ENCODE measurements at places on chromosomes 12 and 14.

DNA sequence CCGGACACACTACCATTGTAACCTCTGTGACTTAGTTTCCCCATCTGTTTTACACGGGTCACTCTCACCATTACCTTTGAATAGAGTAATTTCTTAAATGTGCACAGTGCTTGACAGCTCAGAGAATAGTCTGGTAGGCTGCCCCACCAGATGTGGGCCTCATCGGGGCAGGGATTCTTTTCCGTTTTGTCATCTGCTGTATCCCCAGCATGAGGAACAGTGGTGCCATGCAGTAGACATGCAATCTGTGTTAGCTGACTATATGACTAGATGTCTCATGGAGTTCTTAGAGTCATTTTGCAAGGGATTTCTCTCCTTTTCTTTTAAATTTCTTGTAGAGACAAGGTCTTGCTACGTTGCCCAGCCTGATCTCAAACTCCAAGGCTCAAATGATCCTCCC, 44.9 kb upstream of the PLEKHG3 start:
- DNase-seq, result peak; percentile 22

DNA sequence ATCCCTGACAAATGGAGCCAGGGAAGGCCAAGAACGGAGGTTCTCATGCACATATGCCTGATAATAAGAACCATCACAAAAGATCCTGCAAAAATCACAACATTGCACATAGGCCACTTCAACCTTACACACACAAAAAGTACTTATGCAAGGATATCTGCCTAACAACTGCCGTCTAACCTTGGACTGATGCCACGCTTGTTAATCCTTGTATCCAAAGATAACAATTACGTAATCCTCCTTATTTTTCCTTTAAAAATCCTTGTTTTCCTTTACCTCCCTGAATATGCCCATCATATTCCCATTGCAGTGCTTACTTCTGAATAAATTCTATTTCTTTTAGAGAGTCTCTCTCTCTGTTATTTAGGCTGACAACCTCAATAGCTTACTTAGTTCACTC, 59.5 kb downstream of the TMEM116 start:
- no peak for DNase-seq

DNA sequence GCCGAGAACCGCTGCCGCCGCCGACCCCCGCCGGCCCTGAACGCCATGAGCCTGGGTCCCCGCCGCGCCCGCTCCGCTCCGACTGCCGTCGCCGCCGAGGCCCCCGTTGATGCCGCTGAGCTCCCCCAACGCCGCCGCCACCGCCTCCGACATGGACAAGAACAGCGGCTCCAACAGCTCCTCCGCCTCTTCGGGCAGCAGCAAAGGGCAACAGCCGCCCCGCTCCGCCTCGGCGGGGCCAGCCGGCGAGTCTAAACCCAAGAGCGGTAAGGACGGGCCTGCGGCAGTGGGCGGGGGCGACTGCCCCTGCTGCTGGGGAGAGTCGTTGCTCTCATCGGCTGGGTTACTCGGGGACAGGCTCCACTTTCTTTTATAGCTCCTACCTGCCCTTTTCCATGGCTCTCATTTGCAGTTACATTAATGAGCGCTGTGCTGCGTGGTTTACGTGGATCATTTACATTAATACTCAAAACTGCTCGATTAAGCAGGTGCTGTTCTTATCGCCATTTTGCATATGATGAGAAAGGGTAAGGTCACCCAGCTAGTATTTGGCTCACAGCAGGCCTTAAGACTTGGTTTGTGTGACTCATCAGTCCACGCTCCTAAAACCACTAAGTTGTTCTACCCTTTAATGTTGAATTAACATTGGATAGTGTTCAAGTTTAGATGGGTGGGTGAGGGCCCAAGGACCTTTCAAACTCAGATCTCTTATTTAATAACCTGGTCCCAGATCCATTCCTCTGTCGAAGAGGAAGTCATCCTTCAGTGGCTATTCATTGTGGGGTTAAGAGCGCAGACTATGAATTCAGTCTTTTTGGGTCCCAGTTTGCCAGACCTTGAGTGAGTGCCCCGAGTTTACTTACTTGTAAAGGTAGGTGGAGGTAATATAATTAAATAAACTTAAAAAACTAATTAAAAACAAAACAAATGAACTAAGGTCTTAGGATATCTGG, 823 bp downstream of the RNF10 start:
- peak; percentile 69 for DNase-seq

DNA sequence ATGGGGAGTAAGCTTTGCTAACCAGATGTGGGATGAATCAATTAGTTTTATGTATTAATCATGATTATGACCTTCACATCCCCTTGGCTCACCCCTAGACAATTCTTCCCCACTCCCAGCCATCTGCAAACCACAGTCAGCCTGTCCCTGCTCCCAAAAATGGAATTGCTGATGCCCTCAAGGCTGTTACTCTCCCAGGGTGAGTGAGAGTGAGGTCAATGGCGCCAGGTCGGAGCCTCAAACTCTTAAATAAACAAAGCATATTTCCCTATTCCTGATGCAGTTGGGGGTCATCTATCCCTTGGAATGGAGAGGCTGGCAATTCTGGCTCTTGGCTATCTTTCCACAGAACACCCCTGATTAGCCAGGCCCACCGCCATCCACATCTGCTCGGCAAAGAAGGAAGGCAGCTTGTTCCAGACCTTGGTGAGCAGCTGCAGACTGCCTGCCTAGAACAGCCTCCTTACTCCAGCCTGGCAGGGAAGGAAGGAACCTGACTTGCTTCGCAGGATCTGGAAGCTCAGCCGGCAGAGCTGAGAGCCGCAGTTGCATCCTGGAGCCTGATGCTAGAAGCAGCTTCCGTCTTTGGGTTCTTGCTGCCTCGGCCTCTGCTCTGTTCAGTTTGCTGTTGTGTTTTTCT, 57.0 kb downstream of the SMUG1 start:
- DNase-seq, result no peak

DNA sequence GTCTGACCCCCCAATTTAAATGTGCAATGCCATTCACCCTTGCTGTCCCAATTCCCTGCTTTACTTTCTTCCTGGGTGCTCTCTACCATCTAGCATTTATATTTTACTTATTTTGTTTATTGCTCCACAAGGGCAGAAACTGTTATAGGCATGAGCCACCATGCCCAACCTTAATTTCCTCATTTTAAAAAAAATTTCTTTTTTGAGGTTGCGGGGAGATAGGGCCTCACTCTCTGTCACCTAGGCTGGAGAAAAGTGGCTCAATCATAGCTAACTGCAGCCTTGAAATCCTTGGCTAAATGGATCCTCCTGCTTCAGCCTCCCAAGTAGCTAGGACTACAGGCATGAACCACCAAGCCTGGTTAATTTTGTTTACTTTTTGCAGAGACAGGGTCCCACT, 13.0 kb downstream of the HPD start:
- peak; percentile 14 for DNase-seq

- DNase-seq, result no peak
Measured at GRCh38 chr12:92971859-92972524, 42.9 kb upstream of the EEA1 start.

- no peak for DNase-seq
Measured at GRCh38 chr14:94638961-94639817, 27.0 kb downstream of the SERPINA3 start.

DNA sequence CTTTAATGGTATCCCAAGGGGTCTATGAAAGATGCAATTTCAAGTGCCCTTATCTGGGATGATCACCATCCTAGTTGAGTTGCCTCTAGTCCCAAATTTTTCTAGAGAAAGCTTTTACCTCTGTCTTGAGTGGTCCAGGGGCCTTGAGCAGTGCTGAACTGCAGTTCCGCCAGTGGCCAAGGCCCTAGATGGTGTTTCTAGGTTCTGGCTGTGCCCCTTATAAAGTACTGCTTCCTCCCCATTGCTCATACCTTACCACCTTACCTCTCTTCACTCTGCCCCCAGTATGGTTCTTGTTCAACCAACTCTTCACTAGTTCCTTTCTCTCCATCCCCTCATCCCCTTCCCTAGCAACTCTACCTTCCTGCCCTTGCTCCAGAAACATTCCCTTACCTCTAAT, 3.7 kb downstream of the BATF start:
- no peak for DNase-seq

GRCh38 chr12:14399871-14400270, 34.4 kb downstream of the ATF7IP start:
- DNase-seq, result no peak
